T-helper 17 cell (primary cell): ENCODE measurements at places on chromosomes 6 and 20. TPM values are rescaled to one million over a fixed set of nuclear protein-coding genes. Genes with fewer than 3 reads are reported as not detected.

HLA-DPA1 gene
- 71.2 TPM for total RNA-seq

SLC22A3 gene
- total RNA-seq, result not detected

DNA sequence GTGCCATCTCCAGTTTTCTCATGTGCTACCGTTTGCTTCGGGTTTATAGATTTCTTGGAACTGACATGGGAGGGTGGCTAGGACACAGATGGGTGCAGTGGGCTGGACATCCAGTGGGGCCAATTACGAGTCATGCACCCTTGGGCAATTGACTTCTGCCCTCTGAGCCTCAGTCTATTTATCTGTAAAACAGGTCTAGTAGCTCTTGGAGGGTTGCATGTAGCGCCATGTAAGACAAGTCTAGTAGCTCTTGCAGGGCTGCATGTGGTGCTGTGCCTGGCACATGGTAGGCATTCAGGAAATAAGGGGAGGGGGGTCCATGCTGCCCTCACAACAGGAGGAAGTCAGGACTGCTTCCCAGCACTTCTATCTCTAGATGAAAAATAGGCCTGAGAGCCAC, 15.3 kb downstream of the PMEPA1 start:
- no peak for DNase-seq

DNA sequence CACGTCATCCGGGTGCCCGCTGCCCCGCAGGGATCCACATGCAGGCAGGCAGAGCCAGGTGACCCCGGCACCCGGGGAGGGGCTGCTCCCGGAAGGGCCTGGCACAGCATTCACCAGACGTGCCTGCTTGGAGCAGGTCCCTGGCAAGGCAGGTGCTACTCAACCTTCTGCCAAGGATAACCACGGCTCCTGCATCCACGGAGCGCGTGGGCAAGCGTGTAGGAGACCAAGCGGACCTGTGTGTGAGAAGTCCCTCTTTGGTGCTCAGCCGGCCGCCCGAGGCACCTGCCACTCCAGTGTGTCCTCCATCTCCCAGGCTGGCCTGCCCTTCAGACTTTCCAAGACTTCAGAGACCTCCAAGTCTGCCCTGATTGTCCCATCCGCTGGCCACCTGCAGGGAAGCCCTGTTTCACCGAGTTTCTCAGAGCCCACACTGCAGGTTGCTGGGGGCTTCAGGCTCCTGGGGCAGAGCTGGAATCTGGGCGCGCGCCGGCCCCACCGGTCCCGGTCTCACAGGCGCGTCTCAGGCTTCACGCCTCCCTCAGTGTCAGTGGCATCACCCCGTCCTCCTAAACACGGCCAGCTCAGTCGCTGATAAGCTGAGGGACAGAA, 124.3 kb downstream of the DLL1 start:
- DNase-seq, result no peak

DNA sequence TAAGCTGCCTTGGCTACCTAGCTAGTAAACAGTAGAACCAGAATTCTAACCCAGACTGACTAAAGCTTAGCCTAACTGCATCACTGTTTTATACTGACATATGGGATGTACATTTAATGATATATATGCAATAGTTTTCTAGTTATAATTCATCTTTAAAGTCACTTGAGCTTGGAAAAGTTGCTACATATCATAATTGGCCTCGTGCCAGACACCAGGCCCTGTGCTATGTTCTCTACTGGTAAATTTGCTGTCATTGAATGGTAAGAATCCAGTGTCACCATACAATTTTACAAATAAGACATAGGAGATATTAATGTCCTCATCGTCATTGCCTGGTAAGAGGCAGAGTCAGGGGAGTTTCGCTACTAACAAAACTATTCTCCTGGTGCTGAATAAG, 396.8 kb downstream of the CDKAL1 start:
- no peak for DNase-seq

GRCh38 chr6:150666071-150666470, 66.4 kb downstream of the PLEKHG1 start:
- no peak for DNase-seq

DNA sequence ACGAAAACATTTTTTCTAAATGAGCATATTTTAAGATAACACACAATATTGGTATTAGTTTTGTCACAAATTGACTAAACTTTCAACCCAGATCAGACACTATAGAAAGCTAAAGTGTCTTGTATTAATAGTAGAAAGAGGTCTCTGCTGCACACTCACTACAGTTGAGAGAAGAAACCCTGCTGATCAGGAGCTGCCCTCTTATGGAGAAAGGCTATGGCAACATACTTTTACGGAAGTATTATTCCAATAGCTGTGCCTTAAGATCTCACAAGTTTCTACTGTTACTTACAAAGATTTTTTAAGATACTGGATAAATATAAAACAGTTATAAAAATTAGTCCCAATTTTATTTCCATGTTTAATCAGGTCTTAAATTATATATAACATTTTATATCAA, 155.7 kb downstream of the RIMS1 start:
- DNase-seq, result no peak

DNA sequence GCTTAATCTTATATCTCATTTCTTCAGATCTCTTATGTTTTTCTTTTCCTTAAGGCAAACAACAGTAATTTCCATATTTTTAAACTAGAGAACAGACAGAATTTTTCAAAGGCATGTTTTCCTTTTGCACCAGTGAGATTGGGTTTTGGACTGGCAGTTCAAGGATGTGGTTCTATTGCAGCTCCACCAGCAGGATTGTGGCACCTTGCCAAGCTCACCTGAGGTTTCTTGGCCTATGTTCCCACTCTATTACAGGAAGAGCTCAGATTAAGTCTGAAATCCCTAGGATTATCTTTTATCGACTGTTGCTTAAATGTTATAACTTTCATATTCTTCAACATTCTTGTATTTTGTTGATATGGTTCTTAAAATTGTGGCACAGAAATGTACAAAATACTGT, 218.9 kb downstream of the PLCB4 start:
- DNase-seq, result no peak

DNA sequence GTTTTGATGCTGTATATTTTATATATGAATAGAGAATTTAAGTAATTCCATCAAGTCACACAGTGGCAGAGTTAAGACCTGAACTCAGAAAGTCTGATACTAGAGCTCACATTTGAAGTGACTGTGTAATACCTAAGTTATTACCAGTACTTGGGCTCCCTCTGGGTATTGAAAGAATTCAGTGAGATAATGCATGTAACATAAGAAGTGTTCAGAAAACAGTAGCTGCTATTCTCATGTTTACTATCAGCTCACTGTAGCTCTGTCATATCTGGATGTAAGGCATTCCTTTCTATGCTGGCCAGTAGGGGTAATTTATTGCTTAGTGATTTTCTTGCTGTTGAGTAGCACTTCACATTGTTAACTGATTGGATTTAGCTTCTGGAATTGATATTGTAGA, 44.6 kb downstream of the NKX2-4 start:
- DNase-seq, result no peak
